ENCODE measurements at places on chromosomes 16 and 17.

- DNase-seq: no peak
These were observed 3.9 kb downstream of the NLRC3 start for GRCh38 chr16:3573146-3573815.

- DNase-seq: no peak
These were observed 39.8 kb downstream of the TLE7 start for GRCh38 chr16:71402007-71402406.

GRCh38 chr17:80358131-80358530 lies 56.8 kb upstream of the ENDOV start:
- no peak for DNase-seq

- DNase-seq: no peak
These were observed 10.2 kb downstream of the LASP1 start for GRCh38 chr17:38879878-38880665.

DNA sequence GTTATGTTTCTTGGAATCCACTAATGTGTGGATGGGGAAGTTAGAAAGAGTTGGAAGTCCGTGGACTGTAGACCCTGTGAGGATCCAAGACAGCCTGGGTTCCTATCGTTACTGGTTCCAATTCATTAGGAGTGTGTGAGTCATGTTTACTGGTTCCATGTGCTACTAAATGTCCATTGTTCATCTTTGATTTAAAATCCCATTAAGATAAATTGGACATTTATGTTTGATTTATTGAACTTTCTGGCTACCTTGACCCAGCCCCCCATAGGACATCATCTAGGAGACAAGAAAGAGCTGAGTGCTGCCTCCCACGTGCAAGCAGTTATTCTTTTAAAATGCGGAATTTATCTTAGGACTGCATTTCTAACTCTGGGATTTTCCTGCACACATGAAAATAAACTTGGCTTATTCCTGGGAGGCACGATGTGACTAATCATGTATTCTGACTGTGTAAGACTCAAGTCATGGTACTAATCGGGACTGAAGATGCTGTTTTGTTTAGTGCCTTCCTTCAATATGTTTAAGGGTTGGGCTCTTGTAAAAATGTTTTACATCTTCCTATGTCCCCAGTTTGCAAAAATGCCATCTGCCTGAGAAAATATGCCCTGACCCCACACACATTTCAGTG lies 53.4 kb downstream of the RGS9 start:
- no peak for DNase-seq

GRCh38 chr16:81029930-81030604 lies 5.6 kb upstream of the ATMIN start:
- DNase-seq: no peak

- no peak for DNase-seq
These were observed 12.6 kb upstream of the FUS start for GRCh38 chr16:31167315-31167714.

- no peak for DNase-seq
These were observed 19.4 kb downstream of the CDRT4 start for GRCh38 chr17:15447928-15448579.

- no peak for DNase-seq
These were observed 45.8 kb upstream of the STAC2 start for GRCh38 chr17:39271546-39271945.

GRCh38 chr16:83271970-83272575 lies 535.7 kb upstream of the HSBP1 start:
- DNase-seq: no peak

DNA sequence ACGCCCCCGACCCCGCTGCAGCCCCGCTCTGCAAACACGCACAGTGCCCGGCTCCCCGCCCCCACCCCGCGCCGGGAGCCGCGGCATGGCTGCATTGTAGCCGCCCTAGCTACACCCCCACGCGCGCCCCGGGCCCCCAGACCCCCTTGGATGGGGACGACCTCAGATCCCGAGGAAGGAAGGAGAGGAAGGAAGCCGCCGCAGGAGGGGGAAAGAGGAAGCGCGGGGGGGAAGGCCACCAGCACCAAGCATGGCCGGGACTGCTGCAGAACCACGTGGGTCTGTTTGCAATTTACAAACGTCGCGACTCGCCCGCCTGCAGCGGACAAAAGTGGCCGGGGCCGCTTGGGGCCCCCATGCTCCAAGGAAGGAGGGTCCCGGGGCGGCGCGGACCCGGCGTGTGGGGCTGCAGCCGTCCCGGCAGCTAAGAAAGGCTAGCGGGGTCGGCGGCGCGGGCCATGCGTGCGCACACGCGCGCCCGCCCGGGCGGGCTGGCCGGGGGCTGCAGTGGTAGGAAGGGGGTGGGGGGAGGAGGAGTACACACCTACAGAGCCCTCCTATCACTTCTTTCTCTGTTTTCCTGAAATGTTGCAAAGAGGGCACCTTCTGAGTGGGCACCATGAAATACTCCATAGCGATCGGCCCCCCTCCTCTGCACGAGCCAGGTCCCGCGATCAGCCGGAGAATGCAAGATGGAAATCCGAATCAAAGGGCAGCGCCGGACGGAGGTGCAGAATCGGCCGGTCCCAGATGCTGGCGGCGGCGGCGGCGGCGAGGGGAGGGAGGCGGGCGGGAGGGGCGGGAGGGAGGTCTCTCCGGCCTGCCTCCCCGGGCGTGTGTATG lies 488 bp downstream of the TFAP4 start:
- peak; percentile 39 for DNase-seq

- no peak for DNase-seq
These were observed 106.7 kb downstream of the CMIP start for GRCh38 chr16:81551151-81551808.

- no peak for DNase-seq
These were observed 27.5 kb downstream of the PIMREG start for GRCh38 chr17:6471531-6472465.

DNA sequence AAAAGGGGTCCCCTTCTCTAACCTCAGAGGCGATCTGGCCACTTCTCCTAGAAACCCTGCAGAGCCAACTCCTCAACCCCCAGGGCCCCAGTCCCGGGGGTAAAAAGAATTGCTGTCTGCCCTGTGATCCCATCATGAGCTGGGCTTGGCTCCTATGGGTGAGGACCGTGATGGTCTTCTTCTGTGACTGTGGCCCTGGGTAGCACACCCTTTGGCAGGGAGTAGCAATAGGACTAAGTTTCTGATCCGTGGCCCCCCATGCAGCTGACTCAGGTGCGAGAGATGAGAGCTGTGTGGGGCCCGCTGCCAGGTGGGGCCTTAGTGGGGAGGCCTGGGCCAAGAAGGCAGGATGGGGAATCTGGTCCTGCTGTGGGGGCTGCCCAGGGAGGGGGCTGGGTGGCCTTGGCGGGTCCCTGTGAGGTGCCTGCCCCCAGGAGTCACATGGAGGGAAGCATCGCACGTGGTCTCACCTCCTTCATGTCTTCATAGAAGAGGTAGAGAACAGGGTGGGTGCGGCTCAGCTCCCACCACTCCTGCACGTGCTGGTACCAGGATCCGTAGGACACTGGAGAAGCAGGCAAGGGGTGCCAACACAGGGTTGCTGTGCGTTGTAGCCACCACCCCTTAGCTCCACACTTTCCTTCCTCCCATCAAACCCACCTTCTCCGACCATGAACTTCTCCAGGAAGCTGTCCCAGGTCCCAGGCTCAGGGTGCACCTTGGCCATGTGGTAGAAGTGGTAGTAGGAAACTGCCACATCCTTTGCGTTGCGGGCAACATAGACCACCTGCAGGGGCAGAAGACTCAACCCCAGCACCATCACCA lies 3.3 kb downstream of the SULT1A1 start:
- no peak for DNase-seq
